Adrenal gland (tissue), 19 donors: ENCODE measurements at places on chromosomes 12 and 14. TPM values are rescaled to one million over a fixed set of nuclear protein-coding genes. Genes with fewer than 3 reads are reported as not detected.

- DNase-seq = no peak
Measured at GRCh38 chr12:30978639-30979038, 52.1 kb downstream of the TSPAN11 start.

- no peak for DNase-seq
Measured at GRCh38 chr12:49131894-49132461, 783 bp upstream of the TUBA1B start.

DNA sequence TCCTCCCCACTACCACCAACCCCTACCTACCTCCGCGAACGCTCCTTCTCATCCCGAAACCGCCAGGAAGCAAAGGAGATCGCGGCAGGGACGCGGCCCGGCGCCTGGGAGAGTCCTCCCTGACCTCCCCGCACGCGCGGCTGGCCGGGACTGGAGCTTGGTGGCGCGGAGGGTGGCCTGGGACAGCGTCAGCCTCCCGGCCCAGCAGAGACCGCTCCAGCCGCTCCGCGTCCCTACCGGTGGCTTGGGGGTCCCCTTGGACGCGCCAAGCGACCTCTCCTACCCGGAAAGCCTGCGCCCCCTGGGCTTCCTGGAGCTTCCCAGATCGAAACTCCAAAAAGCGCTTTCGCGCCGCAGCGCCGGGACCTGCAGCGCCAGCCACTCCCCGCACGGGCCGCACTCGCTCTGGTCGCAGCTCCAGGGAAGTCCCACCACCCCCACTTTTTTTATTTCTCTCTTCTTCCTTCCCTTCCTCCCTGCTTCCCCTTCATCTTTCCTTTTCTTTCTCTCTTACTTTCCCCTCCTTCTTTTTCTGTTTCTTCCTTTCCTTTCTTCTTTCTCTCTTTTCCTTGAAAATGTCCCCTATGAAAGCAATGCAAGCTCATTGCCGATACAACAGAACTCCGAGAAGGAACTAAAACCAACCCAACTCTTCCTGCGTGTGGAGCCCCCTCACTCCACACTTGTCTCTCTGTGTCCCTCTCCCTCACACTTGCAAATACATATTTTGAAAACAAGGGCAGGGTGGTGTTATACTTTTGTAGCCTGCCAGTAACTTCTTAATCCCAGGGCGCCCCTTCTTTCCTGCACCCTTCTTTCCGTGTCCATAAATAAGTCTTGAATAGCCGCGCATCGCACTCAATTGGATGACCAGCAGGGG lies 3.8 kb downstream of the DIO3 start:
- DNase-seq = no peak

DNA sequence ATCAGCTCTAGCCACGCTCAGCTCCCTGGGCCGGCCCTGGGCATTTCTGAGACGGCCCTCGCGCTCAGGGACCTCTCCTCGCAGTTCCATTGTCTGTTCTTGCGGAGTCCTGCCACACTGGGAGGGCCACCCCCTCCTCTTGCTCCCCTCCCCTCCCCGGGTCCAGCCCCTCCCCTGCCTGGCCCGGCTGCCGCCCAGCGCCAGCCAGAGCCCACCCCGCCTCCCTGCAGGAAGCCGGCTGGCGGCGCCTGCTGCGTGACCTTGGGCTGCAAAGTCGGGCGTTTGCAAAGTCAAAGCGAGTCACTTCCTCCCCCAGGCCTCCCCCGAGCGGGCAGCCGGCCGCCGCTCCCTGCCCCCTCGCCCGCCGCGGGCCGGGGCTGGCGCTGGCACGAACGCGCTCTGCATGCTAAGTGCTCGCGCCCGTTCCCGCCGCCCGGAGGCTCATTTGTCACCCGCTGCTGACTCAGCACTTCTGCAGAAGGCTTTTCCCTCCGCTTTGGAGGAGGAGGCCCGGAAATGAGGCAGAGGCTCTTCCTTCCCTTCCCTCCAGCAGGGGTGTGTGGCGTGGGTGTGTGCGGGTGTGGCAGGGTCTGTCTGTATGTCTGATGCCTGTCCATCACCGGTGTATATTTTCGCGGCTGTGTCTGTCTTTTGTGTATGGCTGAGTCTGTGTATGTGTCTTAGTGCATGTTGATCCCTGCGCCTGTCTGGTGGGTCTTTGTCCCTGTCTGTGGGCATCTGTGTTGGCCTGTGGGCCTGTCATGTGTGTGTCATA lies 72.0 kb downstream of the IRF2BPL start:
- peak; percentile 97 for DNase-seq

- no peak for DNase-seq
Measured at GRCh38 chr12:116545936-116546335, 13.2 kb upstream of the MAP1LC3B2 start.

DNA sequence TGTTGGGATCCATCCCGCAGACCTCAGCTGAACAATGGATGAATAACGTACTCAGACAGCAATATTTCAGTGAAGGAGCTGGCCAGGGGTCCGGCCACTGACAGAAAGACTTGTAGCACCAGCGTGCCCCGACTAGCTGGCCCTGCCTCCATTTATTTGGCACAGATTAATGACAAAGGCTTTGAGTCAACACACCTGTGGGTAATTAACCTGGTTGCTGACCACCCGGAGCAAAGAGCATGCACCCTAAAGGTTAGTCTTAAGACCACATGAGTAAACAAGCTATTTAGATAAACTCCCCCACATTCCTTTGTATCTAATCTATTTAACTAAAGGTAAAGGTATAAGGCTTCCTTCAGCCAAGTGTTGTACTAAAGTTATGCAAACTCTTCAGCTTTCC lies 868.6 kb downstream of the LRFN5 start:
- DNase-seq = no peak

DNA sequence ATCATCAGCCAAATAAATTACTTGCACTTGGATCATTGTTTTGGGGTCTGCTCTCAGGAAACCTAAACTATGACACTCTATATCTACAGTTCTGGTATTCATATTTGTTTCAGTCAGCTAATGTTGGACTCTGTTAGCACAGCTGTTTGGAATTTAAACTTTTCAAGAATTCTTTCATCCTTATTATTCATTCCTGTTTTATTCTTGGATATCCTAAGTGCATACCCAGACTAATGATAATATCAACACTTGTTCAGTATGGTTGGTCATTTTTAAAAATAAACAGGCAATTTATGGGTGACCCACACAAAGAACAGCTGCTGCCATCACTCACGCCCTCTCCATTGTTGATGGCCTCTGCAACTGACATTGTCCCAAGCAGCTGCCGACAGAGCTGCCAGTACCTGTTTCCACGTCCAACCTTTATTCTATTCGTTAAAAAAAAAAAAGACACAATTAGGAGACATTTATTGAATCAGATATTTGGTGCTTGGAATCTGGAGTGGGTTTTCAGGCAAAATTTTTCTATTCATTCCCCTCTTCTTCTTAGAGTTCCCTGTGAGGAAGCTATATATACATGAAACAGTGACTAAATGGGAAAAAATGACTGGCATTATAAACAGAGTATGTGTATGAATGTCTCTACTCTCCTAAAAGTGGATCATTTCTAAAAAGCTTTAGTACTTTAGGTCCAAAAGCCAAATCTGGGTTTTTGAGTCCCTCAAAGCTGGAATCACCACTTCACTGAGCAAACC lies 252.1 kb upstream of the NAV3 start:
- no peak for DNase-seq

- no peak for DNase-seq
Measured at GRCh38 chr12:56437430-56438176, 11.6 kb downstream of the TIMELESS start.

DNA sequence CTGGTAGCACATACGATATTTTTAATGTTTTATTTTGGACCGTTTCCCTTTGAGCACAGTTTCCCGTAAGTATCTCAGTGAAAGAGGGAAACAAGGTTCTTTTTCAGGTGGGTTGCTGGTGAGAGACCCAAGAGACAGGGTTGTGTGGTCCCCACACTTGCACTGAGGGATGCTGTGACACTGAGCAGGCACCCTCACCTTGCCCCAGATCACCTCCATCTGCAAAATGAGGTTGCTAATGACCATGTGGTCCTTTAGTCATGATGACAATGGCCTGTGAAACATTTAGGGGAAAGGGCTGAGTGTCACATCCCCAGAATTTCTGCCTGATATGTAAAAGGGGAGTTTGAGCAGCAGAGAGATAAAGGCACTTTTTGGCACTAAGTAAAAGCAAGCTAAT lies 4.3 kb downstream of the CCND2 start:
- no peak for DNase-seq

DNA sequence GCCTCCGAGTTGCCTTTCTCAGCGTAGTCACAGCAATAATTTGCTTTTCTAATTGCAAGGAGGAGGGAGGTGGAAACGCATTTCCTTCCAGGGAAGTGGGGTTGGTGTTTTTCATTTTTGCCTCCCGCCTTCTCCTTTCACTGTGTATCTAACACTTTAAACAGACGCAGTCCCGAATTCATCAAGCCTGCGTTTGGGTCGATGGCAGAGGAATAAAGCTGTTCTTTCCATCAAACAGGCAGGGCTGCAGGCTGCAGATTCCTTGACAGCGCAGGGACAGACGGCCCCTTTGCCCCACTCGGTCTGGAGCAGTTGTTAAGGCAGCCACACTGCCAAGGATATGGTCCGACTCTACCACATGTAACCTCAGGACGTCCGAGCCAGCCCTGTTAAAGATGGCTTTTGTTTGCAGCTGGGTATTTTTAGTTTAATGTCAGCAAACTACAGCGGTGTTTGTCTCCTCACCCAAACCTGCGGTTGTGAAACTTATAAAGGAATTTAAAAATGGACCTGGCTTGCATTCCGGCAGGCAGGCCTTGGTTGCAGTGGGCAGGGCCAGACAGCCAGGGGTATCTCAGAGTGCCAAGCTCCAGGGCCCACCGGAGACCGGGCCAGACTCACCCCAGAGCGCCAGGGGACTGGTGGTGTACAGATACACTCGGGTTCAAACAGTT lies 2.1 kb downstream of the CHST11 start:
- peak; percentile 58 for DNase-seq

DNA sequence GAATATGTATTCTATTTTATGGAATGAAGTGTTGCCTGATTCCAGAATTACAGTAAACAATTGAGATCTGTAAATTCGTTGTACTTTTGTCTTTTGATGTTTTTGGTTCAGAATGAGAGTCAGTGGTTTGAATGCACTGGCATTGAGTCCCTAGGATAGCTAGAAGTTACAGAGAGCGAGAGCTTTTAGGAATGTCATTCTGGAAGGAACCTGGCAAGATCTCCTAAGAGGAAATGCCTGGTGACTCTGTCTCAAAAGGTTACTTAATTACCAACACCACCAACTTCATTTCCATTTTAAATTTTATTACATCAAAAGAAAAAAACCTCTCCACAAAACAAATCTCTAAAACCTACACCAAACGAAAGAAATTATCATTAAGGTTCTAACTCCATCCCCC lies 6.0 kb upstream of the CEBPE start:
- DNase-seq = no peak

- DNase-seq = no peak
Measured at GRCh38 chr14:53055003-53055402, 98.1 kb downstream of the DDHD1 start.

DNA sequence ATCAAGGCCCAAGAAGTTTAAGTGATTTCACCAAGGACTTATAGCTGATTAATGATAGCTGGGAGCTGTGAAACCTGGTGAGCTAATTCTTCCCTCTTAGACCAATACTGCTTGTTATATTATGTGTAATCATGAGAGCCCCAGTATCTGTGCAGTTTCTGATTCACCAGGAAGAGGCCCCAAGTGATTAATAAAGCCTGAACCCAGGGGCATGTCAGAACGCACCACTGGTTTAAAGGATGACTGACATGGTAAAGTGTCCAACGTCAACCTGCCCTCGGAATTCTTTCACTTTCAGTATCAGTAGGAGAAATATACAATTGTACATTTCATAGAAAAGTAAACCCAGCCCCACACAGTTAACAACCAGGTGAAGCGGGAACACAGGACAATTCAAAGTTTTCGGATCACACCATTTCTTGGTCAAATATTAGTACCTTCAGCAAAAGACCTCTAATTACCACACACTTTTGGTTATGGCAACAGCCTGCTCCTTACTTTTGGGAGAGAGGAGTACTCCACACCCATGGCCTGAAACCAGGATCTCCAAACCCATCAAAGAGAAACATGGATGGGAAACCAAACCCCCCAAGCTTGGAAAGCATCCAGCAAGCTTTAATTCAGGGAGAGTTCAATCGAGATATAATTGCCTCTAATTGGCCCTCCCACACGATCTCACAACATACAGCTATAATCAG lies 28.5 kb downstream of the TMCC3 start:
- DNase-seq = peak; percentile 23

The WNT1 gene
- total RNA-seq = not detected

The C12orf54 gene
- total RNA-seq = not detected

The SYT10 gene
- 1.1 TPM for total RNA-seq

The RBP5 gene
- total RNA-seq = 2.6 TPM
